ENCODE measurements at places on chromosomes 2 and 18.

GRCh38 chr2:46816846-46817726, 98.5 kb downstream of the MCFD2 start:
- no peak for DNase-seq

- DNase-seq: no peak
Observed at GRCh38 chr2:235669983-235670962, 176.4 kb downstream of the AGAP1 start.

- no peak for DNase-seq
Observed at GRCh38 chr2:53536583-53537361, 230.8 kb upstream of the CHAC2 start.

- no peak for DNase-seq
Observed at GRCh38 chr2:23323198-23323916, 61.6 kb upstream of the KLHL29 start.

DNA sequence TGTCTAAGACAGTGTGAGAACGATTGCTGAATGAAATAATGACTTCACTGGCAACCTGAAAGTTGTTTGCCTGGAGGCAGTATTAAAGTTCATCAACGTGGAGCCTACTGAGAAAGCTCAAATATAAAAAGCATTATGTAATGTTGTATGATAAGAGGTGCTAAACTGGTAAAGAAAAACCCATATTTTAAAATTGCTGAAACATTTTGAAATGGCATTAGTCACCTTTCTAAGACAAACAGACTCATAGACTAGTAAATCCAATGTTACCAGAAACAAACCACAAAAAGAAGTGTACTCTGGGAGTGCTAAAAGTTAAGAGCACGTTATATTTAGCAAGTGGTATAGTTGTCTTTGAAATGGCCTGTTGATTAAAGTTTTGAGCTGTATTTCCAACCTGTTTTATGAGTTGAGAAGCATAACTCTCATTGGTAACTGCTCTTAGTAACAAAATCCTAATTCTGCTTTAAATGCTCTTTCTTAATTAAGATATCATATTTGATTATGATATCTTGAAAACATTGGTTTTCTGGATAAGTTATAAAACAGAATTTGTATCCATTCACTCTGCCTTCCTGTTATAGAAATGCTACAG, 62.7 kb downstream of the CYP1B1 start:
- DNase-seq: no peak

- DNase-seq: peak; percentile 52
Observed at GRCh38 chr2:7467782-7468447, 550.7 kb downstream of the RNF144A start.

- DNase-seq: no peak
Observed at GRCh38 chr18:28581521-28582071, 404.7 kb upstream of the CDH2 start.

DNA sequence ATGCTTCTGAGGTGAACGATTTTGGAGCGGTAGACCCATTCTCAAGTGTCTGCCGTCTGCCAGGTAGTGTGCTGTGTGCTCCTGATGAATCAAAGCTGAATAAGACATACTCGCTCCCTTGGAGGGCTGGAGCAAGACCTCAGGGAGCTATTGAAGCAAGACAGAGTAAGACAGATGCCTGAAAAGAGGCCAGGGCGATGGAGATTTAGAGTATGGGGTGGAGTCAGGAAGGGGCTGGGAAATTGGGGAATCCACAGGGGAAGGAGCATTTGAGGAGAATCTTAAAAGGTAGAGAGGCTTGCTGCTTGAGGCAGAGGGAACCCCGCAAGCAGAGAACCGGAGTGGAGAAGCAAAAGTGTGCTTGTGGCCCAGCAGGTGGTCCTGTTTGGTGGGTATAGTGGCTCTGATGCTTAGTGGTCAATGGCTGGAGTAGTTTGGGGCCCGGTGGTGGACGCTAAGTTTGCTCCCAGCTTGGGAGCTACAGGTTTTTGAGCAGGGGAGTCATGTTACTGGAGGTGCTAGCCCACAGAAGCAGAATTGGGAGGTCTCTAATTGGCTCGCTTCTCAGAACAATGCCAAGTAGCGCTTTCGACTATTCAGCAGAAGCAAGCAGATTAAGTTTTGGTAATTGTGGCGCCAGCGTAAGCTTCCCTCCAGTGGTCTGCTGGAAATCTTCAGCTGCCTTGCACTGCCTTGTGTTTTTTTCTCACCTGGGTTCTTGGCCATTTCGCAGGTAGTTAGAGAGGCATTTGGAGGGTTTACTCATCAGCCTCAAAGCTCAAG, 2.0 kb downstream of the CNNM4 start:
- DNase-seq: no peak

DNA sequence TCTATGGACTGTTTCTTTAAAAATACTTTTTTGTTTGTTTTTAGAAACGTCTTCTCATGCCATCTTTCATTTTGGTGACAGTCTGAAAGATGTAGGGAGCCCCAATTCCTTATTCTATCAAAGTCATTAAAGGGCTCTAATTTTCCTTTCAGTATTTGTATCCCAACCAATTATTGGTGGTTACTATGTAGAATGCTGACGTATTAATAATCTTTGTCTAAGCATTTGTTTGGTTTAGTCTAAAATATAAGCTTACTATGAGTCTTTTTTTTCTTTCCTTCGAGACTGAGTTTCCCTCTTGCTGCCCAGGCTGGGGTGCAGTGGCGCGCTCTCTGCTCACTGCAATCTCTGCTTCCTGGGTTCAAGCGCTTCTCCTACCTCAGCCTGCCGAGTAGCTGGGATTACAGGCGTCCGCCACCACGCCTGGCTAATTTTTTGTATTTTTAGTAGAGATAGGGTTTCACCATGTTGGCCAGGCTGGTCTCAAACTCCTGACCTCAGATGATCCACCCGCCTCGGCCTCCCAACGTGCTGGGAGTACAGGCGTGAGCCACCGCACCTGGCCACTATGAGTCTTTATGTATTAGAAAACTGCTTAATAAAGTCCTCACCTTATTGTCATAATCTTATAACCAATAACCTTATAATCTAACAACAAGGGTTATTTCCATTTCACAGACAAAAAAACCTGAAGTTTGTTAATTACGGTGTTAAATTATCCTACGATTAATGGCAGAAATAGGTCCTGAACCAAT, 849 bp upstream of the VRK2 start:
- DNase-seq: no peak

DNA sequence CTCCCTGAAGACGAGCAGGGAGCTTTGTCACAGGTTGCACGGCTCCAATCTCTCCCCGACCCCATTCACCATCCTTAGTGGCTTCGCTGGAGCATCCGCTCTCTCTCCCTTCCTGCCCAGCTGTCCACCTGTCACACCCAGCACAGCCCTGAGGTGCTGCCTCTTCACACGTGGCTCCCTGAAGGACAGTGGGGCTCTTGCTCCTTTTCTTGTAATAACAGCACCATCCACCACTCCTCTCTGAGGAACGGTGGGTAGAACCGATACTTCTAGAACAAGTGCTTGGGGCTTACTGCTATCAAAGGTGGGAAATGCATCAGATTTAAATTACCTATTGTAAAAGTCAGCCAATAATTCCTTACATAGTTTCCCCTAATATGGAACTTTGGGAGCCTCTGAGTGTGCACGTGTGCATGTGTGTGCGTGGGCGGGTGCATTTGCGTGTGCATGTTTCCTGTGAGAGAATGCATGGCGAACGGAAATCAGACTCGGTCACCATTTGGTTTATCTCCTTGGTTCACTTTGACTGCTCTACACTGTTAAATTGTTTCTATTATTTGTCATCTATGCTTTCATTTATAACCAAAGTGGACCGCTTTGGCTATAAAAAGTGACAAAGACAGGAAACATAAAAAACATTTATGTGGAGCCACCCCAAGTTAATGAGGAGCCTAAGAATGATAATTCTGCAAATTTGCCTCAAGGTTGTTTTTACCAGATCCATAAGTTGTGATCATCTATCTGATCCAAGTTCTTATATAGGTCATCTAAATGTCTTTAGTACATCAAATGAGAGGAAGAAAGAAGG, 39.1 kb downstream of the KLHL29 start:
- no peak for DNase-seq

DNA sequence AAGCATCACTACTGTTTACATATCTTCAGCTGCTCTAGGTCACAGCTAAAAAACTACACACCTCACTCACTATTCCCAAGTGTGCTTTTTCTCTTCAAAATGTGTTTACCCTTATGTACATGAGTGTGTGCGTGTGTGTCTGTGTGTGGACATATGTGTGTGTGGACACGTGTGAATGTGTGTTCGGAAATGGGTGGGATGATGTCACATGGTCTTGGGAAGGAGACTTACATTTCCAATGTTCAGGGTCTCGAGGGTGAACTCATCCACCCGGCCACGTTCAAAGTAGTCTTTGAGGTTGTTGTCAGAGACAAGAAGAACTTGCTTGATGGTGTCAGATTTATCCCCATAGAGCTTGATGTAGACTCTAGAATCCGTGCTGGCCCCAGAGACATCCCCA, 87.8 kb downstream of the LOXHD1 start:
- no peak for DNase-seq

GRCh38 chr2:15119722-15120175, 441.4 kb downstream of the NBAS start:
- DNase-seq: no peak

GRCh38 chr2:120647487-120647886, 88.2 kb upstream of the GLI2 start:
- DNase-seq: no peak

DNA sequence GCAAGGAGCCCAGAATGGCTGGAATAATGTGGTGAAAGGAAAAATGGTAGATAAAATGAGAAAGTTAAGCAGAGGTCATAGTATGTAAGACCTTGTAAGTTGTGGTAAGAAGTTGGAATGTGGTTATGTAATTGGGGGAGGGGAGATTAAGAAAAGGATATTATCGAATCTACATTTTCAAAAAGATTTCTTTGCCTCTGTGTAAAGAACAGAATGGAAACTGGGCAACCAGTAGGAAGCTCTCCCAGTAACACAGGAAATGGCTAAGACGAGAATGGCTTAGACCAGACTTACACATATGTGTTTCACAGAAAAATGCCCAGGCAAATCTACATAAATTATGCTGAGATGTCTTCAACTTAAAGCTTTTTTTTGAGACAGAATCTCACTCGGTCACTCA, 13.2 kb downstream of the MEMO1 start:
- DNase-seq: no peak

DNA sequence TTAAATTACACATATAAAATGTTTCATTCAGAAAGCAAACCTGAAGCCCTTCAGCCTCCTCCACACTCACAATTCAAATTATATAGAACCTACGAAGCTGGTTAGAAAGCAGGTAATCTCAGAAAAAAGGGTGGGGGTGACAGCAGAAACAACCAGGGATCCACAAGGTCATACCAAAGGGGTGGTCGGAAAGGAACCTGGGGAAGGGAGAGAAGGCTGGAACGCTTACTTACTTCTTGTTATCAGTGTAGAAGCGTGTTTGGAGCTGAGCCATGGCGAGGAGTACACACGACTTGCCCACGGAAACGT, 316 bp downstream of the WDR12 start:
- DNase-seq: no peak

DNA sequence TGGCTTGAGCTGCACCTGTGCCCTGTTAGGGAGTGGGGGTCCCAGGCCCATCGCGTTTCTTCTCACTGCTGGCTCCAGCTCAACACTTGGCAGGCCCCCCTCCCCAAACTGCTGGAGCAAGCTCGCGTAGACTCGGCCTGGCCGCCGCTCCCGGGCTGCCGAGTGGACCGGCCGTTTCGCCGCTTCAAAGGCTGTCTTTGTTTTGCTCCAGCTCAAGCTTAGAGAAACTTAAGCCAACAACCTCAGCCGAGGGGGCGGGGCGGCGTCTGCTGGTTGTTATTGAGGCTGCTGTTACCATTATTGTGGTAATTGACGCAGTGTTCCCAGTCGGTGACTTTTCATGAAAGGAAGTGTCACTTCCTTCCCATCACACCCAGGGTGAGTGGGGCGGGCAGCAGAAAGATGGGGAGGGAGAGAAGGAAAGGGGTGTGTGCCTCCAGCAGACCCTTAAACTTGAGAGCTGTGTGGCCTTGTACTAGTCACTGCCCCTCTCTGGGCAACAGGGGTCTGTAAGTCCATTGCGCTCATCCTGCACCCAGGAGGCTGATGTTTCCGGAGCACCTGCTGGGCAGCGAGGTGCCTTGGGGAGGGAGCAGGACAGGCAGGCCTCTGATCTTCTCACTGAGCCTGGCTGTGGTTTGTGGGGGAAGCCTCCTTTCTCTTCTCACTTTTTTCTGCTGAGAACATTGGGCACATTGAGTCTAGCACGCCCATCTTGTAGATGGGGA, 2.1 kb downstream of the ARID5A start:
- DNase-seq: peak; percentile 91

DNA sequence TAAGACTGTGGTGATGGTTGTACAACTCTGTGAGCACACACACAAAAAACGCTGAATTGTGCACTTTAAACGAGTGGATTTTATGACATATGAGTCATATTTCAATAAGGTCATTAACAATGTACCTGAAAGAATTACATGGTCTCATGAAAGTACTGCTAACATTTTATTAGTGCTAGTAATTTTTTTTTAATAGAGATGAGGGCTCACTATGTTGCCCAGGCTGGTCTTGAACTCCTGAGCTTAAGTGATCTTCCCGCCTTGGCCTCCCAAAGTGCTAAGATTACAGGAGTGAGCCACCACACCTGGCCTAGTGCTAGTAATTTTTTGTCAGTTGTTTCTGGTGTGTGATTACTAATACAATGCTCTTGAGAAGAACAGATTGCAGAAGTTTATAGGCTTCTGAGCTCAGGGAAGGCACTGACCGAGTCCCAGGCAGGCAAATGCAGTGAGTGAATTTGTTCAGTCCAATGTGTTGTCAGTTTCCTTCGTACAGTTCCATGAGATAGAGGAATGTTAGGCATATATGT, 177.0 kb downstream of the TGIF1 start:
- DNase-seq: no peak

DNA sequence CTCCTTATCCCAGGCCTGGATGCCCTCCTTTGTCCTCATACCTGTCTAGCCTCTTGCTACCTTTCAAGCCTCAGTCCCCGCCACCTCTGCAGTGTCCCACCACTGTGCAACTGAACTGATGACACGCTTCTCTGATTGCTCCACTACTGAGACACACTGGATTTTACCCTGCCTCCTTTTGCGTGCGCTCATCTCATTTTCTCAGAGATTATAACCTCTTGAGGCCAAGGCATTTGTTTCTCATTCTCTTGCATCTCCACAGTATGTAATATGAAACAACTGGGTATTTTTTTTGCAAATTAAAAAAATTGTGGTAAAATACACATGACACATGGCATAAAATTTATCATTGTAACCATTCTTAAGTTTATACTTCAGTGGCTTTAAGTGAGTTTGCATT, 95.4 kb downstream of the PRKCE start:
- no peak for DNase-seq

Measured in CD4-positive, alpha-beta T cell treated with Interleukin-4 for 1 hour (primary cell).